ENCODE measurements at places on chromosomes 1 and 21.

DNA sequence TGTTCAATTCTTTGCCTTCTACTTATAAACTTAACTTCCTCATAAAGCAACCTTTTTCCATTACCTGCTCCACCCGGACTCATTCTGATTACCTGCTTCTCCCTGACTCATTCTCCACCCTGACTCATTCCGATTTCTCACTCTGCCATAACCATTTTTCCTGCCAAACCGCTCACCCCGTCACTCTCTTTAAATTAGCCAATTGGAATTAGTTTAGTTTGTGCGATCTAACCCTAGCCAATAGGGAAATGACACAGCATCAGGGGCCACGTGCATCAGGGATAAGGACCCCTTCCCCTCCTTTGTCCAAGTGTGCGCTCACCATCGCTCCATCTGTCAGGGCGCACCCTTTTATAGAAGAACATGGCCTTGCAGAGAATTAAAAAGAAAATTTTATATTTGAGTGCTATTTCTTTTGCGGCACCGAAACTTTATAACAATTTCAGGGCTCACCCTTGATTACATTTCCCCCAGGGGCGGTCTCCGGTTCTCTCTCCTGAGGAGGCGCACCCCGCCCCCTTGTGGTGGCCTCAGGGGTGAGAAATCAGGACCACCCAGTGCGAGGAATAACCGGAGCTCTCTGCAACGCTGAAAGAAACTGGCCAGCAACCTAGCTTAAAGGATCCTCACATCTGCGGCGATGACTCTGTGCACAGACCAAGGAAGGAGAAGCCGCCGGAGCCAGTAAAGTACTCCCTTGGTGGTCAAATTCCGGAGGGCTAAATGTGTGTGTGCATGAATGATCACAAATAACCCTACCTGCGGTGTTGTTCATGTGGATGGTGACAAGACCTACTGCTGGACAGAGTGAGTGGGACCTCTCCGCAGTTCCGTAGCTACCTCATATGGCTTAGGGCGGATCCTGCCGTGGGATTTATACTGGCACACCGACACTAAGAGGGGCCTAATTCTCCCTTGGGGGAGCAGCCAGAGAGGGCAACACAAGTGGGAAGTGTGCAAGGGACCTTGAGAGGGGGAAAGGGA is 30.3 kb upstream of the CBR3 start:
- peak; percentile 75 for DNase-seq

DNA sequence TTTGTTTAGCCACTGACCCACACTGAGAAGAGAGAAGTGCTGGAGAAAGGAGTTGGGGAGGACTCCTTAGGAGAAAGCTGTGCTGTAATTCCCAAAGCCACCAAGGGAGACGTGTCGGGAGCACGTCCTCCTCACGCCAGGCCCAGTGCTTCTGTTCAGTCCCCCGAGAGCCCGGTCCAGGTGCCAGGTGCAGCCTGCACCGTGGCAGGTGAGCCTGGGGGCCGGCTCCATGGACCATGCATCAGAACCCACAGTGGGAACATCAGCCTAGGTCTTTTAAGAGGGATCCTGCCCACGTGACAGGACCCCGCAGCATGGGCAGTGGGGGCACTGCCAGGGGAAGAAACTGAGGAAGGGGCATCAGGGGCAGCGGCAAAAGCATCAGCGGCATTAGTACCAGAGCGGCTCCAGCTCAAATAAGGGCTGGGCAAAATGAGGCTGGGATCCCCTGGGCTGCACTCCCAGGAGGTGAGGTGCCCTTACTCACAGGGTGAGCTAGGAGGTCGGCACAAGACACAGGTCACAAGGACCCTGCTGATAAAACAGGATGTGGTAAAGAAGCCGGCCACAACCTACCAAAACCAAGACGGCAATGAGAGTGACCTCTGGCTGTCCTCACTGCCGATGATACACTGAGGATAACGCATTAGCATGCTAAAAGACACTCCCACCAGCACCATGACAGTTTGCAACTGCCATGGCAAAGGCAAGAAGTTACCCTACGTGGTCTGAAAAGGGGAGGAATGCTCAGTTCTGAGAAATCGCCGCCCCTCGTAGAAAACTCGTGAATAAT is 24.6 kb upstream of the PRDM15 start:
- DNase-seq = no peak

DNA sequence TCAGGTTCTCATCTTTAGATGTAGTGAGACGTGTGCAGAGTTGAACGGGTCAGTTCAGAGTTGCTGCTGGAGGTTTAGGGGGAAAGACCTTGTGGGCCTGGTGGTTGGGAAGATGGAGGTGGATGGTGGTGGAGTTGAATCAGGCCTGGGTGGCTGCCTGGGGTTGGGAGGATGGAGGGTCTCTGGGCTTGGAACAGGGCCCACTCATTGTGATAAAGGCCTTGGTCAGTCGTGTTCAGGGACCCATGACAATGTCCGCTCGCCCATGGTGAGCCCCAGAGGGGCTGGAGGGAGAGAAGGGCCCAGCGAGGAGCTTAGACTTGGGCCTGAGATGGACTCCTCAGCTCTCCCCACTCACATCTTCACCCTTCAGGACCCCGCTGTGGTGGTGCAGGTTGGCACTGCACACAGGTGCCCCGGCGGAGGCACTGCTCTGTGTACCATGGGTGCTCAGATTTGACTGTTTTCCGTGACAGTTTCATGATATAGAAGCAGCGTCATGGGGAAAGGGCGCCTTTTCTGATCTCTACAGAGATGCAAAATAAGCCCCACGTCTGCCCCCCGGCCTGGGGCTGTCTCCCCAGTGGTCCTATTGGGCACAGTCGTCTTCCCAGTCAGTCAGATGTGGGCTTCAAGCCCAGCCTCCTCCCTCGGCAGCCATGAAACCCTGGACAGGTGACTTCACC is 39.2 kb downstream of the DISP3 start:
- DNase-seq = no peak

GRCh38 chr1:11707621-11708276 is 16.2 kb downstream of the DRAXIN start:
- no peak for DNase-seq

DNA sequence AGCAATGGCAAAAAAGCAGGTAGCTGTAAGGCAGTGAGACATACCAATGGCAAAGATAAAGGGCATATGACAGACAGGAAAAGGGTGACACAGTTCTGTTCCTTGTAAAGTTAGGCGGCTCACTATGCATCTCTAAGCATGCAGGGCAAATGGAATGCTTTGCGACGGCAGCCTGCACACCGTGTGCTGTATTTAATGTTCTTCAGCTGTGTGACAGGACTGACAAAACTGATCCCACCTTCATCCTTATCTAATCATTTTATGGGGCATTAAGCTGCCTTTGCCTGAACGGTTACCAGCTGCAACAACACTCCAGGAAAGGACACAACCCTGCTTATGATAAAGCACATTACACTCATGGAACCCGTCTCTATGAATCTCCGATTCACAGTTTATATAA is 80.5 kb upstream of the VAV3 start:
- DNase-seq = no peak
